ENCODE measurements at places on chromosomes 2 and 18. TPM values are rescaled to one million over a fixed set of nuclear protein-coding genes. Genes with fewer than 3 reads are reported as not detected.

DNA sequence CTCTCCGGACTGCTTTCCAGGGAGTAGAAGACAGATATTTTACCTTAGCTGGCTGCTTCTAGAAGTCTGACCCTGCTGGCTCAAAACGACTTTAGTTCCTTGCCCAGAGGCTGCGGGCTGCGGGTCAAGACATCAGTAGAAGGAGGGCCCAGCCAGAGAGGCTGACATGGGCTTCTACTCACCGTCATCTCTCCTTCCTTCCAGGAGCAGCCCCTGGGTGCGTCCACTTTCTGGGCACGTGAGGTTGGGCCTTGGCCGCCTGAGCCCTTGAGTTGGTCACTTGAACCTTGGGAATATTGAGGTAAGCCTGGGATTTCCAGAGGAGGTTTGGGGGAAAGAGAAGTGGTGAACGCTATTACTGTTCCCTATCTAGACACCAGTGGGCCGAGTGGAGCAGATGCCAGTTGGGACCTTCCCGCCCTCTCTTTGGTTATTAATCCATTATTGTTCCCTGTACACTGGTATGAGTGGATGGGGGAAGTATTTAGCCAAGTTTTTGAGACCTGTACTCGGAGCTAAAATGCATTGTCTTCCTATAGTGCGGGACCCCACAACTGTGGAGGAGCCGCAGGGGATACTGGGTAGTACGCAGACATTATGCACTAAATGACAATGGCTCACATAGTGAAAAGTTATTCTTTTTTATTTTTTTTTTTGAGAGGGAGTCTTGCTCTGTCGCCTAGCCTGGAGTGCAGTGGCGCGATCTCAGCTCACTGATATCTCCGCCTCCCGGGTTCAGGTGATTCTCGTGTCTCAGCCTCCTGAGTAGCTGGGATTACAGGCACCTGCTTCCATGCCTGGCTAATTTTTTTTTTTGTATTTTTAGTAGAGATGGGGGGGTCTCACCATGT, 26.3 kb upstream of the CASP8 start:
- DNase-seq, result no peak

DNA sequence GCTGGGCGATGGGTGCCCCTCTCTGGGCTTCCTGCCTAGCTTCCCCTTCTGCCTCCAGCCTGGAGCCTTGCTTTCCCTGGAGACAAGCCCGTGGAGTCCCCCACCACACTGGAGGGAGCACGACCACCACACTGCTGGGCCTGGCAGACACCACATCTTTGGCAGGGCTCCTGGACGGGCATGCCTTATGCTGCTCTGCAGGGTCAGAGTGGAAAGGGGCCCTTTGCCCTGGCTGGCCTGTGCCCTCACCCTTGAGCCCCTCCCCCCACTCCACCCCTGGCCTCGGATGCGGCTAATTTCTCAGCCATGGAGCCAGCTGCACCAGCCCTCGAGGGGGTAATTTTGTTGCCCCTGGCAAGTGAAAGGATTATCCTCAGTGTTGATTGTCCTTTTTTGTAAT, 194.5 kb downstream of the LOXHD1 start:
- DNase-seq, result no peak

- DNase-seq, result no peak
These were observed 16.1 kb upstream of the CREB1 start for GRCh38 chr2:207513551-207514257.

- DNase-seq, result no peak
These were observed 9.3 kb downstream of the L3MBTL4 start for GRCh38 chr18:6405237-6406074.

DNA sequence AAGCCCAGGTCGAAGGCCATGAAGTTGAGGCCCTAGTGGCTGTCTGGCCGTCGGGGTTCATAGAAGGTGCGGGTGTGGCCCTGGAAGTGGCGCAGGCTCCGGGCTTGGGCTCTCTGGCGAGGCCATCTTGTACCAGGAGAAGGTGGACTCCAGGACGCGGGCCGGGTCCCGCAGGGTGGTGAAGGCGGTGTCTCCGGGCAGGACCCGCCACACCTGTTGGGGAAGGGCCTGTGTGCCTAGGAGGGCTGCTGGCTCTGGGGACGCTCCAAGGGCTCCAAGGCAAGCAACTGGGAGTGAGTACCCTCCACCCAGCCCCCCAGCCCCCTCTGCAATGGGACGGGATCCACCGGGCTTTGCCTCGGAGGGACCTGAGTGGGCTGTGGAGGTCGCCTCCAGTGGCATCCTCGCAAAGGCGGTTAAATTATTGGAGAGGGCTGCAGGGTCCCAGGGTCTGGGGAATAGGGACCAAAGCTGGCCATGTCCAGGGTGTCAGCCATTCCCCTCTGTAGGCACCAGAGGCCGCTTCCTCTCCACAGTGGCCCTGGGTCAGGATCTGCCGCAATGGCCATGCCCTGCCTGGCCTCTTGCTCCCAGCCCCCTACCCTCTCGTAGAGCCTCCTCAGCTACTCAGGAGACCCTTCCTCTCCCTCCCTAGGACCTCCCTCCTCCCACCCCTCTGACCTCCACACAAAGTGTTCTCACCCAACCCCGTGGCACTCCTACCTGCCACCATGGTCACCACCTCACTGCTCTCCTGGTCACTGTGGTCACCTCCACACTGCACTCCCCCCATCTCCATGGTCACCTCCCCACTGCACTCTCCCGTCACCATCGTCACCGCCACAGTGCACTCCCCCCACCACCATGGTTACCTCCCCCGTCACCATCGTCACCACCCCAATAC, 10.3 kb downstream of the AQP12A start:
- DNase-seq, result peak; percentile 25

GRCh38 chr2:127542231-127542630, 6.7 kb downstream of the MYO7B start:
- DNase-seq, result no peak

GRCh38 chr18:48541026-48541746, 2.4 kb downstream of the CTIF start:
- peak; percentile 90 for DNase-seq

REV1 gene
- 74.2 TPM for total RNA-seq

OXER1 gene
- 0.74 TPM for total RNA-seq

PLCD4 gene
- total RNA-seq, result 0.55 TPM

Data from left ventricle myocardium superior (tissue), 1 donor.